Effector memory CD8-positive, alpha-beta T cell (primary cell): ENCODE measurements at places on chromosomes 6 and 20.

DNA sequence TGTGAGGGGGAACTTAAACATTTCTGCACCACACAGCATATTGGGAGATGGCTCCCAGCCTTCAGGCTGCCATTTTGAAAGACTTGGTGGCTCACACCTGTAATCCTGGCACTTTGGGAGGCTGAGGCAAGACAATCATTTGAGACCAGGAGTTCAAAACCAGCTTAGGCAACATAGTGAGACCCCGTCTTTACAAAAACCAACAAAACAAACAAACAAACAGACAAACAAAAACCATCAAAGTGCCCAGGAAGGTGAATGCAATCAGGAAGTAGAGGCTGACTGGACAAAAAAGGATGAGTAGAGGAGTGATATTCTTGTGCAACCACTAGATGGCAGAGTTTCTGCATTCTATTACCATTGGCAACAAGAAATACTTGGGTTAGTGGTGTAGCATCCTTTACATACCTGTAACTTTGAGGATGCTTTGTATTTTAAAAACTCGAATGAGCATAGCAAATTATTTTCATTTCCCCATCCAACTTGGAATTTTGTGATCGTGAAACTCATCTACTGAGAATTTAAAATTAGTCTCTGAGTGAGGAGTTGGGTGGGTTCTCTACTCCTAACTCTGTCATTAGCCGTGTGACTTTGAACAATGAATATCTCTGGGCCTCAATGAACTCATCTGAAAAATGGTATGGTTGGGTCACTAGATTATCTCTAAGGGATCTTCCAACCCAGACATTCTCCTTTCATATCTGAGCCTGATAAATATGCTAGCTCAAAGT, 84.4 kb downstream of the CRYBG1 start:
- peak; percentile 45 for DNase-seq

GRCh38 chr6:315921-316752, 23.9 kb downstream of the DUSP22 start:
- no peak for DNase-seq

GRCh38 chr6:83265384-83265783, 72.2 kb downstream of the RWDD2A start:
- DNase-seq: no peak

DNA sequence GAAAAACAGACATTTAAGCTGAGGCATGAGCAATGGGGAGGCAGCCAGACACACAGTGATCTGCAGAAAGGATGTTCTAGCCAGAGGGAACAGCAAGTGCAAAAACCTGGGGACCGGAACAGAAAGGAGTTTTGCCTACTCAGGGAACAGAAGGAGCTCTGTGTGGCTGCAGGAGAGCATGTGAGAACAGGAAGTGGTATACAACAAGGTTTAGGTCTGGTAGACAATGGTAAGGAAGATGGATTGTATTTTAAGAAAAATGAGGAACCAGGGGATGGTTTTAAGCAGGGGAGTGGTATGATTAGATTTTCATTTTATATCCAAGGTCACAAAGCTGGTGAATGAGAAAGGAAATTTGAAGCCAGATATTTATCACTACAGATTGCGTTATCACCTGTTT, 157.5 kb downstream of the UNC5CL start:
- no peak for DNase-seq

DNA sequence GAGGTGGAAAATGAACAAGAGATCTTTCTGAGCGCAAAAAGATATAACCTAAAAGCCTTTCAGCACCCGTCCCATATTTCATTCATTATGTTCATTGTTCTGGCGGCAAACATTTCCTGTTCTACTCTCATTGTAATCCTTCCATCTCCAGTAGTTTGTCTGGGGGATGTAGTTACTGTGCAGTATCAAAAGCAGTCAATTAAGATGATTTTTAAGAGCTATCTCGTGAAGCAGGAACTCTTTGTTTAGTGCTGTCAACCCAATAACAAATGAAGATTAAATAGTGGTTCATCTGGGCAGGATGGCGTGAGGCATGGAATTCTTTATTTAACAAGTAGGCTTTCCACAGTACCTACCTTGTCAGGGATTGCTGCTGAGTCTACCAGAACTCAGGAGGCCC, 876.7 kb downstream of the HACE1 start:
- no peak for DNase-seq

DNA sequence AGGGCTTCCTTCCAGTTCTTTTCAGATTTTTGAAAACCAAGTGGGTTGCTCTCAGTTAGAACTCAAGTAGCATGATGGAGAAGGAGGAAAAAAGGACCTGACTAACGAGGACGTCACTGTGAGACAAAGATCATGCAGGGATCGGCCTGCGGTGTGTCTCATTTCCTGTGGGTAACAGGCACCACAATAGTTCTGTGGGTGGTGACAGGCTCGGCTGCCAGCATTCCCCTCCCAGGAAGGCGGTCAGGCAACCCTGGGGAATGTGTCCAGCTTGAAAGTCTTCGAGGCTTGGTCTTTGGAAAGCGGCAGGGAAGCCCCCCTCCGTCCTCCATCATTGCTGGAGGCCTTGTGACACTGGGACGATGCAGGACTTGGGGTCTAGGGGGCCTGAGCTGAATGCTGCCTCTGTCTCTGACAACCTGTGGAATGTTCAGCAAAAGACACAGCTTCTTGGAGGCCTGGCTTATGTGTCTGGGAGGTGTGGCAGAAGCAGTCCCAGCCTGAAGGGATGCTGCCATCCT, 121.0 kb downstream of the BCAS1 start:
- DNase-seq: peak; percentile 79

- DNase-seq: peak; percentile 58
Observed at GRCh38 chr6:75210885-75211739, 5.3 kb upstream of the COL12A1 start.

GRCh38 chr6:128455959-128456358, 64.4 kb downstream of the PTPRK start:
- DNase-seq: no peak

- peak; percentile 4 for DNase-seq
Observed at GRCh38 chr6:53793318-53794136, 1.3 kb upstream of the LRRC1 start.

DNA sequence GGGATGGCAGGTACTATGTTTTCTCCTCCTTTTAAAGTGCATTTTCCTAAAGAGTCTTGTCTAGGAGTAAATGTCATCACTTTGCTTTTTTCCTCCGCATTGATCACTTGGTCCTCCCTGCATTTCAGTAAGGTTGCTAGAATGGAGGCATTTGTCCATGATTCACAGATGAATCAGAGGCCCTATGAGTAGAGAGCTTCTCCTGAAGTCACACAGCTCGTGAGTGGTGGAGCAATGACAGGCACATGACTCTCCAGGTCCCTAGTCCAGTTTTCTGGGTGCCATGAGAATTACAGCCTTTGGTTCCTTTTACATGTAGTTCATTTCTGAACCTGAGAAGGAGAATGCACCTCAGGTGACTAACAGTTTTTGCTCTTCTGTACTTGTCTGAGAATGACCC, 50.5 kb downstream of the HLA-A start:
- no peak for DNase-seq

DNA sequence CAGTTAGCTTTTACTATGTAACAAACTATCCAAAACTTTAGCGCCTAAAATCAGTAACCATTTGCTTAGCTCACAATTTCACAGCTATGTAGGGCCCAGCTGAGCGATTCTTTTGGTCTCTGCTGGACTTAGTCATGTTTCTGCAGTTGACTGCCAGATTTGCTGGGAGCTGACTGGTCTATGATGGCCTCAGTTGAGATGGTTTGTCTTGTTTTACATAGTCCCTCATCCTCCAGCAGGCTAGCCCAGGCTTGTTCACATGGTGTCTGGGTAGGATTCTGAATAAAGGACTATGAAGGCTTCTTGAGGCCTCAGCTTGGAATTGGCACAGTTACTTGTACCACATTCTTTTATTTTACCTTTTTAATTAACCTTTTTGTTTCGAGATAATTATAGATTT, 247.8 kb upstream of the CHD6 start:
- DNase-seq: no peak

GRCh38 chr20:16350465-16350864, 222.8 kb downstream of the KIF16B start:
- no peak for DNase-seq

GRCh38 chr6:9745966-9746365, 668.9 kb downstream of the TFAP2A start:
- no peak for DNase-seq

DNA sequence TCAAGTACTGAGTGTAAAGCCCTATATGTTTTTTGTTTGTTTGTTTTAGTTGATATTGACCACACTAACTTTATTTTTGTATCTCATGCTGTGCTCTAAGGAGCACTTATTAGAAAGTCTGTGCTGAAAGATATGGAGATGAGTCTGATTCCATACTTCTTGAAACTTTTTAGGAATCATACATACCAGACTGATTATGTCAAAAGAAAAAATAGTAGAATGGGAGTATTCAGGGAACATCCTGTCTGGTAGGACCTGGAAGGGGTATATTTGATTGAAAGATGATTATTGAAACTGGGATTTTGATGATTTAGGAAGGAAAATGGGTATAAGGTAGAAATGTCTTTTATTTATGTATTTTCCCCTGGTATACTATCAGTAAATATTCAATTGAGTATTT, 111.4 kb downstream of the QKI start:
- DNase-seq: no peak

DNA sequence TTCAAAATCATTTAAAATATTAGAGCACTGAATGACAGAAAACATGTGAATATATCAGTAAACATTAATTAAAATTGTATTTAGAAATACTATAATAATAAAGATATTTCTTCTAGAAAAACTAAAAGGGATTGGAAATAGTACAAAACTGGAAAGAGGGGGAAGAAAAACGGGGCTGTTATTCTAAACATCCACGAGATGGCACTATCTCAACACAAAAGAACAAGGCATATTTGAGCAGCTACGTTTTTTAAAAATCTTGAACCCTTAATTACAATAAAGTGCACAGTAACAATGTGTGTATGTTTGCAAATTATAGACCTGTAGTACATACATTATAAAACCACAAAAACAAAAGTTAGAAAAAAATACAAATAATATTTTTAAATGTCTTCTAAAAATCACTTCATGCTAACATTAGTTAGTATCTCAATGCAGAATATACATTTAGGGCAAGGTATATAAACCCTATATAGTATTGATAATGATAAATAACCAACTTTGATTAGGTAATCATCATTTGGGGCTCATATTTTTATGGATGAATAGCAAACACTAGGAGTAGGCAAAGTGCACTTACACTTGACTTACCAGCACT, 42.5 kb upstream of the PNISR start:
- DNase-seq: no peak

DNA sequence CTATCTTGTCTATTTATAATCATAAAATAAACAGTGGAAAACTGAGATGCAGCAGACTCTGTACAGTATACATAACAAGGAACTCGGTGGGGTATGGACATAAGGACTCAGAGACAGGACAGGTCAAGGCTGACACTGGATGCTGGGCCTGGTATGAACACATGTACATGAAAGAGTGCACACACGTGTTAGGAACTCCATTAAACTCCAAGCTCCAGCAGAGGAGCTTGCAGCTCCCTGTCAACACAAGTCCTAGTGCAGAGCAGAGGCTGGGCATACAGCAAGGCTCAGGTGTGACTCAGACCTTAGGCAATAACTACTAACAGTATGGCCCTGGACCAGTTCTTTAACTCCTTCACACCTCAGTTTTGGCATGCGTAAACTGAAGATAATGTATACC, 17.1 kb downstream of the NAPB start:
- DNase-seq: no peak

DNA sequence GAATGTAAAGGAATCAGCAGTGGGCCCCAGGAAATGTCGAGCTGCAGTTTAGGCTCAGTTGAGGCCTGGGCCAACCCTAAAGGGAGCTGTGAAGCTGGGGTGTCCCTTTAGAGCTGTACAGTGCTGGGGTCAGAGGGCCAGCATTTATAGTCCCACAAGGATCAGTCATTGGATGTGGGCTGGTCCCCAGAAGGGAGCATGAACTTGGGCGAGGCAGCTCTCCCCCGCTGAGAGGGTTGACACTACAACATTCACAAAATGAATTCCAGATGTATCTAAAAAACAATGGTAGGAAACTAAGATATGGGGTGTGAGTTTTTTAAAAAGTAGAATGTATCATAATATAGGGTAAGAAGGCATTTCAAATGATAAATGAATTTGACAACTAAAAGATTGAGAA, 29.7 kb upstream of the TMX4 start:
- DNase-seq: no peak

GRCh38 chr6:47047479-47048407, 5.6 kb upstream of the ADGRF1 start:
- DNase-seq: no peak

DNA sequence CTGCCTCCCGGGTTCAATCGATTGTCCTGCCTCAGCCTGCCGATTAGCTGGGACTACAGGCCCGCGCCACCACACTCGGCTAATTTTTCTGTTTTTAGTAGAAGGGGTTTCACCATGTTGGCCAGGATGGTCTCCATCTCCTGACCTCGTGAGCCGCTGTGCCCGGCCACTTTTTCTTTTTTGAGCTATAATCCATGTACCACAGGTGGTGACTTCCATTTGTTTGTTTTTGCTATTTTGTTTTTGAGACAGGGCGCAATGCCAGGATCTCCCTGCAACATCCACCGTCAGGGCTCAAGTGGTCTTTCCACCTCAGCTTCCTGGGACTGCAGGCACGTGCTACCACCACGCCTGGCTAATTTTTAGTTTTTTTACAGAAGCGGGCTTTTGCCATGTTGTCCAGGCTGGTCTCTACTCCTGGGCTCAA, 8.5 kb downstream of the HSPA1B start:
- no peak for DNase-seq

- no peak for DNase-seq
Observed at GRCh38 chr6:132202574-132202973, 198.7 kb downstream of the MOXD1 start.

GRCh38 chr20:64038565-64039292, 2.7 kb downstream of the C20orf204 start:
- peak; percentile 62 for DNase-seq

GRCh38 chr6:117653949-117654348, 21.3 kb upstream of the NUS1 start:
- DNase-seq: no peak

DNA sequence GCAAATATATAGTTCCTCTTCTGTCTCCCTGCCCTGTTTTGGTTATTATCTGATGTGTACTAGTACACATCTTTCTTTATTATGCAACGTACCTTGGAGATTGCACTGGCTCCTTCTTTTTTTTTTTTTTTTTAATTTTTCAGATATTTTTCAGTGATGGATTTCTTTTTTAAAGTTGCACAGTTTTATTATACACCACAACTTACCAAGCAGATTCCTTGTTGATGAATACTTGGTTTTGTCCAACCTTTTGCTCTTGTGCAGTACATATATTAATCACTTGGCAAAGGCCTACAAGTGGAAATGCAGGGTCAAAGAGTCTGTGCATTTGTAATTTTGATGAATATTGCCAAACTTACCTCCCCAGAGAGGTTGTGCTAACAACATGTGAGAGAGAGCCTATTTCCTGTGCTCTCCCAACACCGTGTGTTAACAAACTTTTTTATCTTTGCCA, 50.1 kb upstream of the RNF24 start:
- no peak for DNase-seq

DNA sequence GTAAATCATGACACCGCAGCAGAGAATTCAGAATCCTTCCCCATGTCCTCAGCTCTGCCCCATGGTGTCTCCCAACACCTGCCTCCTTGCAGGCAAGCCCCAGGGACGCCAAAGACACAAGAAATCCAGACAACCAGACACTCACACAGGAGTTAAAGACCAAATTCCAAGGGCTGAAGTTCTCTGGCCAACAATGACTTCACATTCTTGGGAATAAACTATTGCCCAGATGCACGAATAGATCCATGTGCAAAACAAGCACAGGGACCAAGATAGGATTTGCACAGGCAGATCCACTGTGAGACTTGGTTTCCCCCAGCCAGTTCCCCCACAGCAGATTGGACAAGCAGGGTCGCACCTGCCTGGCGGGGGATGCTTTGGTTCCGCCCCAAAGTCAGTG, 246.7 kb downstream of the SOD2 start:
- no peak for DNase-seq

- DNase-seq: no peak
Observed at GRCh38 chr6:169639653-169640278, 62.1 kb downstream of the WDR27 start.
